ENCODE measurements at places on chromosomes 1 and 21. TPM values are rescaled to one million over a fixed set of nuclear protein-coding genes. Genes with fewer than 3 reads are reported as not detected.

MYOC gene
- total RNA-seq, result not detected

GABRD gene
- not detected for total RNA-seq

MAN1C1 gene
- 2.9 TPM for total RNA-seq

GBP7 gene
- not detected for total RNA-seq

AMPD1 gene
- total RNA-seq, result not detected

LCE5A gene
- total RNA-seq, result not detected

- DNase-seq, result no peak
Measured at GRCh38 chr1:190615818-190616217, 138.2 kb upstream of the BRINP3 start.

GRCh38 chr1:92458146-92458545 is 28.6 kb downstream of the GFI1 start:
- no peak for DNase-seq

DNA sequence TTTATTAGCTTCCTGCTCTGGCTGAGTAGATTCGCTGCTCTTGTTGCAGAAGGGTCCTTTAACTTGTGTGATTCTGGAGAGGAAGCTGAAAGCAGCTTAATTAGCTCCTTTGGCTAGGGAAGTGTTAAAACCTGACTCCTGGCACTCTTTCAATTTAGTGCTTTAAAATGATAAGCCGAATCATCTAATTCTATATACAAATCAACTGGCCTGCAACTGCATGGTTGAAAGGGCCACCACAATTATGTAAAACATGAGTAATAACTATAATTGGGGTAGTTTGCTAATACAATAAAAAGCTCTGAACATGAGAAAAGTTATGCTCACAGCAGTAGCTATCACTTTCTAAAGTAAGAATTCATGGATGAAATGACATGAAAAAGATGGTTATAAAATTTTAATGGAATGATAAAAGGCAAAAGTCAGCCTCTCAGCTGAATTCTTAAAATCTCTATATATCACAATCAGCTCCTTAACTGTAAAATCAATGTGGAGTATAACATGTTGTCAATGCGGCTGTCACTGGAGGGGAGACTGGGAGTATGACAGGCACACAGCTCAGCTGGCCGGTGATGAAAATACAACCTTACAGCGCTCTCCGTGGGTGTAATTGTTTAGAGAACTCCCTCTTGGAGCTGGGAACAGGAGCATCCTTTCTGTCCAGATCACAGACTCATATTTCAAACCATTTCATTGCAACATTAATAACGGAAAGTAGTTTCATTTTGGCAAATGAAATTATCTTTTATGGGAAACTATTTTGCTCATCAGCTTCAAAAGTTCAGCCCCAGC is 324.4 kb downstream of the KCTD3 start:
- no peak for DNase-seq

DNA sequence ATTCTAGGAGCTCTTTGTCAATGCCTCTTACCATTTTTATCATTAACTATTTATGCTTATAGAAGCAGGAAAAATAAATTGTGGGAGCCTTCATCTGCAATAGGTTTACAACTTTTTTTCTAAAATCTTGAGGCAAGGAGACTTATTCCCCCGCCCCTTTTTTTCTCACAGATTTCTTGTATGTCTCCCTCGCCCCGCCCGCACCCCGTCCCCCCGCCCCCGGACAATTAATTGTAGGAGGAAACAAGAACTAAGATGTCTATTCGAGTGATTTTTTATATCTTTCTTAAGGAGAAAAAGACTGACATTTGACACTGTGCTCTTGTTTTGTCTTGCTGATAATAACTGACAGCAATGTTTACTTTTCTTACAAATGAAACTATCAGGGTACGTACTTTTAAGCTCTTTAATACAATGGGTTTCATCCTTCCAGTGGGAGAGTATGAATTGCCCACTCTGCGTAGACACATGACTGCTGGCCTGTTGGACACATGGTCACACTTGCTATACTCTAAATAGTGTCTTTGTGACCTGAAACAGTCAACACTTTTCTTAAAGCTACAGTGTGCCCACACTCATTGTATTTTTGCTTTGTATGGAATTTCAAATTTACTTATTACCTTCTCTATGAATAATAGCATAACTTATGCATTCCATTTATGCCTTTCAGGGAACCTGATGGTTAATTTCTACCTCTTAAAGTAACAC is 1.5 kb upstream of the IVNS1ABP start:
- no peak for DNase-seq

DNA sequence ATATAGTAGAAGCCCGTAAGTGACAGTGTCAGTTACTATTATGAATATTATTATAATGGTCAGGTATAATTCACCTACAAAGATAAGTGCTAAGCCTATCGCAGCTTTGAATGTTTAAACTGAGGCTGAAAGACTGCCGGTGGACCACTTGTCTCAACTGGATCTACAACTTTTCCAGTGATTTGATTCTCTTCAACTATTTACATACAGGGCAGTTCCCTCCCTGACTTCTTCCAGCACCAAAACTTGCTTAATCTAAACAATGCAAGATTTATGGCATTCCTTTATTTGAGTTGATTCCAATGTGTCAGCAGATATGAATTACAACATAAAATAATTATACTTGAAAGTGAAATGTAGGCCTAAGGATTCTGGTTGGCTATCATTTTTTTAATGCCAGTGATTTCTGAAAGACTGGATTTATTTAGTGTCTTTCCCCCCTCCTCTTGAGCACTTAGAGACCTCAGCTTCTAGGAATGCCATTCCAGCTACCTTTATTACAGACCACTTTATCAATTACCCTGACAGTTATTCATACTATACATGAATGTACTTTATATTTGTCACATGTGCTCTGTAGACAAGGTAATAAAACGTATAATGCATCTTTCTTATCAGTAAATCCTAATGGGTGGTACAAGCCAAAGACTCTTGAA is 153.3 kb upstream of the C8B start:
- DNase-seq, result no peak

GRCh38 chr1:205993068-205993467 is 10.1 kb downstream of the RAB7B start:
- DNase-seq, result no peak

DNA sequence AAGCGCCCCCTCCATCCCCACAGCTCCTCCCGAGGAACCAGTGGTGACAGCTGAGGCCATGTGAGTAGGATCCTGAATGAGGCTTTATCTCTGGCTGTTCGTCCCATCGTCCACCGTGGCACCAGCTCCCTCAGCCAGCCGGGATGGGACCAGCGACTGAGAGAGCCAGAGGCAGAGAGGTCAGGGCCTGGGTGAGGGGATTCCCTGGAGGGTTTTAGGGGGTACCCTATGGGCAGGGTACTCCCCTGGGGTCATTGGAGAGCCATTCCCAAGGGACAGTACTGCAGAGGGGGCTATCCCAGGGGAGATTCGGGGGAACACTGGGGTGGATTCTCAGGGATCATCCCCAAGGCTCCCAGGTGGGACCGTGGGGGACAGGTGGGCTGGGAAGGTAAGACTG is 2.4 kb downstream of the TMEM125 start:
- DNase-seq, result no peak

GRCh38 chr1:76961181-76961819 is 94.0 kb downstream of the ST6GALNAC5 start:
- no peak for DNase-seq

DNA sequence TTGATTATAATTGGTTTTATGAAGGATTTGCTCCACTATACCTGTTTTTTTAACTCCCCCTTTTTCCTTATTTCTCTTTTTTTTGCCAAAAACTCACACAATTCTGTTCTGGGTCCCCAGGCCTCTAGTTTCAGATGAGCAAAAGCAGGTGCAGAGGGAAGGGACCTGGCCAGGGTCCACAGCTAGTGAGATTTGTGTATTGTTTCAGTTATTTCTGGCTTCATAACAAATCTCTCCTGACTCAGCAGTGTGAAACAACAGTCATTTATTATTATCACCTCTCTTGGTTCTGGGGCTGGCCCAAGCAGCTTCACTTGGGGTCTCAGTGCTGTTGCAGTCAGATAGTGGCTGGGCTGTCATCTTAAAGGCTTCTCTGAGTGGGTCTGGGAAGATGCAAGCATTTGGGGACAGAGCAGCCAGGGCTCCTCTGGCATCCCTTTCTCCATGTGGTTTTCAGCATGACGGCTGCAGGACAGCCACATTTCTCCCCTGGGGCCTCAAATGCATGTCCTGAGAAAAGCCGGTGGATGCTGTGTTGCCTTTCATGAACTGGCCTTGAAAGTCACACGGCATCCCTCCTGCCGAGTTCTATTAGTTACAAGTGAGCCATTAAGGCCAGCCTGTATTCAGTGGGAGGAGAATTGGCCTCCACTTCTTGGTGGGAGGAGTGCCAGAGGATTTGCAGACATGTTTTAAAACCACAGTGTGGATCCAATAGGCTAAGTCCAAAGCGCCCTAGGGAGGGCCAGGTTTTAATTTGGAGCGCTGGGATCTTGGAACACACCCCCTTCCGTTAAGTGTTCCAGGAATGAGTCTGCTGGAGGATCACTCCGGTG is 137.1 kb downstream of the CAMTA1 start:
- DNase-seq, result no peak

DNA sequence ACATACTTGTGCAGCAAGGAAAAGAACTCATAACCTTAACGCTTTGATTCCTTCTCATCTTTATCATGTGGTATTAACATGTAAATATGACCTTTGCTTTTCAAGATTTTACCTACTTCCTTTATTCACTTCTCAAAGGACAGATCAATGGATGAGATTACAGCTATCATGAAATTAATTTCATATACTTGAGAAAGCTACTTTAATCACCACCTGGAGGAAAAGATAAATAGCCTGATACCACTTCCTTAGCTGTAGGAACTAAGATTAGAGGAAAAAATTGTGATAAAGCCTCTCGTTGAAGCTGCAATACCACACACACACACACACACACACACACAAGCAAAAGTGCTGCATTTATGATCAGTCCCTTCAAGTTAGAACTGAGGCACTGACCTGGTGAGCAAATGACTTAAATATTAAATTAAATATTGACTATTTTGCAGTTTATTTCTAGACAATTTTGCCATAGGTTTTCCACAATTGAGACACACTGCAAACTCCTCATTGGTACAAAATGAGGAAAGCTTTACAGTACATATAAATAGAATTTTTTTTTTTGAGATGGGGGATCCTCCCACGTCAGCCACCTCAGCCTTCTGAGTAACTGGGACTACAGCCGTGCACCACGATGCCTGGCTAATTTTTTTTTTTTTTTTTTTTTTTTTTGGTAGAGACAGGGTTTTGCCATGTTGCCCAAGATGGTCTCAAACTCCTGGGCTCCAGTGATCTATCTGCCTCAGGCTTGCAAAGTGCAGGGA is 27.2 kb upstream of the DMRTB1 start:
- no peak for DNase-seq

GRCh38 chr1:211501711-211502400 is 9.9 kb upstream of the RD3 start:
- DNase-seq, result no peak

DNA sequence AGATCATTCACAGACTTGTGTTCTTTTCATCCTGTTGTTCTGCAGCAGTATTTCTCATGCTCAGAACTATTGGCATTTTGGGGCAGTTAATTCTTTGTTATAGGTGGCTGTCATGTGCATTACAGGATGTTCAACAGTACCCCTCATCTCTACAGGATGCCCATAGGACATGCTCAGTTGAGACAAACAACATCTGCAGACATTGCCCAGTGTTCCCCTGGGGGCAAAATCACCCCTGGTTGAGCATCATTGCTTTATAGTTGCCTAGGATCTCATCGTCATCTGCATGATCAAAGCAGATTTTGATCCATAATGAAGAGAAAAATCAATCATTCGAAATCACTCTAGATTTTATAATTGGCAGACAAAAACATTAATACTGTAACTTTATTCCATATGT is 222.5 kb upstream of the CACYBP start:
- DNase-seq, result no peak

- DNase-seq, result no peak
Measured at GRCh38 chr1:198265073-198265661, 108.4 kb downstream of the NEK7 start.

DNA sequence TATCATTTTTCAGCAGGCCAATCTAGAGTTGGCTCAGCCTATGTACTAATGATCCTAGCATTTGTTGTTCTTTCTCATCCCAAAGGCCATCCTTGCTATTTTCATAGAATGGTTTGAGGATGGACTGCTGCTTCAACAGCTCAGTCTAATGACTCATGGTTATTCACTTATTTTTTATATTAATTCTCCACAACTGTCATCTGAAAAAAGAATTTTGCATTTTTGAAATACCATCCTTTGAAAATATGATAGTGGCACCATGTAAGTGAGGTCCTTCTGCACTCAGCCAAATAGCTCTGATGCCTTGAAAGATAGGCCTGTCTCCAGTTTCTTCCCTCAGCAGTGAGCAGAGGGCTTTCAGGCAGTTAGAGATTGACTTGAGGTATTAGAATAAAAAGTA is 377.5 kb downstream of the LMO4 start:
- no peak for DNase-seq
